Hindlimb muscle (tissue), 1 donor: ENCODE measurements at places on chromosomes 5 and 9.

- no peak for DNase-seq
Observed at GRCh38 chr5:169006842-169007790, 293.8 kb downstream of the SLIT3 start.

DNA sequence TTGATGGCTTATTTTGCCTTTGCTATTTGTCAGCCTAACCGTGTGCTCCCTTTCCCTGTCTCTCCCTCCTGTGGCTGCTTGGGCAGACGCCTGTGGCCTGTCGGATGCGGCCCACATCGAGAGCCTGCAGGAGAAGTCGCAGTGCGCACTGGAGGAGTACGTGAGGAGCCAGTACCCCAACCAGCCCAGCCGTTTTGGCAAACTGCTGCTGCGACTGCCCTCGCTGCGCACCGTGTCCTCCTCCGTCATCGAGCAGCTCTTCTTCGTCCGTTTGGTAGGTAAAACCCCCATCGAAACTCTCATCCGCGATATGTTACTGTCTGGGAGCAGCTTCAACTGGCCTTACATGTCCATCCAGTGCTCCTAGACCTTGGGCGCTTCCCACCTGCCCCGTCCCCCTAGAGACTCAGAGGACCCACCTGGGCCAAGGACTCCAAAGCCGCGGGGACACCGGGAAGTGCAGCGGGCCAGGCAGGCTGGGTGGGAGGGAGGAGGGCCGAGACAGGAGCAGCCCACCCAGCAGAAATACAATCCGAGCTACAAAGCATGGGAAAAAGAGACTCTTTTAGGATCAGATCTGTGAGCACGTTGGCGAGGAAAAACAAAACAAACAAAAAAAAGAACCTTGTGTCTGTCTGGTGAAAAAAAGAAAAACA lies 10.6 kb downstream of the NR2F1 start:
- no peak for DNase-seq

- no peak for DNase-seq
Observed at GRCh38 chr9:7192266-7192665, 434.5 kb downstream of the KDM4C start.

- no peak for DNase-seq
Observed at GRCh38 chr5:137491121-137491520, 8.0 kb downstream of the SPOCK1 start.

DNA sequence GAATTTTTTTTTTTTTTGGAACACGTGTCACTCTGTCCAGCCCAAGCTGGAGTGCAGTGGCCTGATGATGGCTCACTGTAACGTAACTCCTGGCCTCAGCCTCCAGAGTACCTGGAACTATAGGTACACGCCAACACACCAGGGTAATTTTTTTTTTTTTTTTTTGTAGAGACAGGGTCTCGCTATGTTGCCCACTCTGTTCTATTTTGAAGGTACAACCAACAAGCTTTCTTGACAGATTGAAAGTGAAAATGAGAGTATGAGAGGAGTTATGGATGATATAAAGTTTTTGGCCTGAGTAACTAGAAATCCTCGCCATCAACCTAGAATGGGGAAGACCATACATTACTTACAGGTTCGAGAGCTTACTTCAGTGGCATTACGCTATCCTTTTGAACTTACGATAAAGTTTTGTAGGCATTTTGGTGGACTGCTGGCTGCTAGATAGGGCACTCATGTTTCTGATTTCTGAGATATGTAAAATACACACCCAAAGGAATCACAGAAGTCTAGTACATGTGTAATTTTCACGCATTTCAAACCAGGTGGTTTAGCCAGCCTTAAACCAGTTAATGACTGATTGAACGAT lies 806 bp upstream of the CDC42SE2 start:
- peak; percentile 14 for DNase-seq

DNA sequence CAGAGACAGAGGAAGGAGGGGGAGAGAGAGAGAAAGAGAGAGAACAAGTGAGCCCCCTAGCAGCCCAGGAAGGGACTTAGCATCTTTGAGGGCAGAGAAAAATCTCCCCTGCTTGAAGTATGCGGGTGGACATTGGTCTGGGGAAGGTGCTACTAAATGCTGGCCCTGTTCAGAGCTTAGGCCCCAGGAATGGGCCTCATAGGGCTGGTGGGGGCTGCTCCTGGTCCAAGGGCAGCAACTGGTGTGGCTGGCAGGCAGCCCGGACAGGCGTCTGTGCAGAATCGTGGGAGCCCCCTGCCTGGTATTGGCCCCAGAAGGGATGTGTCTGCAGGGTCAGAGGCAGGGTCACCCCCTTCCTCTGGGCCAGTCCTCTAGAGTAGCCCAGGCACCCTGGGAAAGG lies 47.8 kb upstream of the SUSD3 start:
- no peak for DNase-seq

GRCh38 chr5:39015743-39016586 lies 58.2 kb downstream of the RICTOR start:
- DNase-seq, result peak; percentile 40

GRCh38 chr9:115126404-115126803 lies 8.4 kb upstream of the TNC start:
- DNase-seq, result no peak

GRCh38 chr9:20042128-20042711 lies 253.4 kb upstream of the SLC24A2 start:
- DNase-seq, result no peak

GRCh38 chr9:77841739-77842386 lies 189.7 kb downstream of the GNAQ start:
- DNase-seq, result no peak

GRCh38 chr9:91067306-91067860 lies 265.8 kb downstream of the SYK start:
- no peak for DNase-seq

- DNase-seq, result no peak
Observed at GRCh38 chr9:18296702-18297055, 177.3 kb upstream of the ADAMTSL1 start.

DNA sequence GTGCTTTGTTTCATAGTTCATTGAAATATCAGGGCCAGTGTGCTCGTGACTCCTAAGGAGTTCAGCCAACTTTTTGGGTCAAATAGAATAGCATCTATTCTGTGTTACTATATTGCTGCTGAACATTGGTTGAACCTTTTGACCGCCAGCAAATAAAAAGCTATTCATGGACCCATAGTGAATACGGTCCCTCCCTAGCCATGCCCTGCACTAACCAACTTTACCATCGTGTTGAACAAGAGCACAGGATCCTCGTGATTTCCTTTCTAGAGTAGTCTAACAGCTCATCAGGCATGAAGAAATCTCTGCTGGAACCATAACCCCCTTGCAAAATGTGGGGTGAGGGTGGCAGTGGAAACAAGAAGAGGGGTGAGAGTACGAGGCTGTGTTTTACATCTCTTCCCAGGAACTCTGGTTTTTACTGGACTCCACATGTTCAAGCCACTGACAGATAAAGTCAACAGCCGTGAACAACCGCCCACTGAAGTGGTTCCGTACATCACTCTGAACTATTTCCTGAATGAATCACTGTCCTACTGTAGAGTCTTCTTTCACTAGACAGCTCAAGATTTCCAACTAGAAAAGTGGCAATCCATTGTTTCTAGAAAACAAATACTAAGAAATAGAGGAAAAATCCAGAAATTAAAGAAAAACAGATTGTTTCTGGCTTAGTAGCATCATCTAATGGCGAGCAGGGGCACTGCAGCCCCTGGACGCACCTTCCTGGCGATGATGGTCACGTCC lies 70.1 kb upstream of the SPATA31E1 start:
- peak; percentile 17 for DNase-seq

DNA sequence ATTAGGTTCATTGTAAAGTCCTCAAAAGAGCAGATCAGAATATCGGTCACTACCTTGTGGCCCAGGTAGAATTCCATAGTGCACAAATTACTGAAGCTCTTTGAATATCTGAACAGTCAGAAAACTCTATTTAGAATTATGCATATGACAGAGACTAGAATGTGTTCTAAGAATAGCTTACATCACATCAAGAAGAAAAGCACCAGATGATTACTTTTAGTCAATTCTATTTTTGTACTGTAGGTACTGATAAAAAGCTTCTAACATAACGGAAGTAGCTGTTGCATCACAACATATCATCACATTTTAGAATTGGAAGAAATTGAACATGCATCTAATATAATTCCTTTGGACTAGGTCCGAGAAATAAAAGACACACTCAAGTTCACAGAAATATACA lies 946.6 kb upstream of the ARRDC3 start:
- DNase-seq, result no peak

DNA sequence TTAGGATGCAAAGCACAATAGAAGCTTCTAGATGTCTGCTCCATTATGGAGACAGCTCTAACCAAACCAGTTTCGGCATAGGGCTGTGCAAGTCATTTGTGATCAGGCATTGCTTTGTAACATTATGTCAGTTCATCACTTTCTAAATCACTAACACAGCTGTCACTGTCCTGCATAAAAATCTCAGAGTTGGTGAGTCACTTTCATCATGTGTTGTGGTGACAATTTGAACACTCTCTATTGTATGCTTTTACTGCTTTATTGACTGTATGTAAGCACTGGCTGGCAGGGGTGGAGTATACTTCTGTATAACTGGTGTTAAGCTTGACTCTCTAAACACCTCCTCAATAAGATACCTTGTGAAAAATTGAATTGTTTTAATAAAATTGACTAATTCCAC lies 77.9 kb downstream of the SLCO4C1 start:
- no peak for DNase-seq

- no peak for DNase-seq
Observed at GRCh38 chr5:133744960-133745308, 132.6 kb upstream of the FSTL4 start.

GRCh38 chr5:106093134-106093533 lies 1577.6 kb downstream of the EFNA5 start:
- no peak for DNase-seq

DNA sequence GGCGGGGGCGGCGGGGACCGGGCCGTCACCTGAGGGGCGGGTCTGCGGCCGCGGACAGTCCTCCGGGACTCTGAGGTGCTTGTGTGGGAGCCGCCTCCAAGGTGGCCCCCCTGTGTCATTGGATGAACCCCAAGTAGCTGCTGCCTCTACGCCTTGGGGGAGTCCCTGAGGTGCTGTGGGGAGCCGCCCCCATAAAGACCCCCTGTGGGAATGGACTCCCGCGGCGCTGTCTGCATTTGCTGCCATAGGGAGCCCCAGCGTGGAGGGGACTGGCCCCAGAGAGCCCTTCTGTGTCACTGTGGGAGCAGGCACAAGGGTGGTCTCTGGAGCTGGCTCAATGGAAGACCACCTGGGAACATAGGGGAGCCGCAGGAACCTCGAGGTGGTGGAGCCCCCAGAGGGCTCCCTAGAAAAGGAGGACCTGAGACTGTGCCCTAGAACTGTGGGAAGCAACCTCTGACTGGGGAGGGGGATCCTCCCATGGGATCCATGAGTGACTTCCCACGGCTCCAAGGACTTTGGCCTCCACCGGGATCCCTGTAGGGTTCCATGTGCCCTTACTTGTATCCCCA lies 412 bp downstream of the PHF24 start:
- DNase-seq, result no peak

- no peak for DNase-seq
Observed at GRCh38 chr9:84677080-84677479, 7.6 kb downstream of the NTRK2 start.

DNA sequence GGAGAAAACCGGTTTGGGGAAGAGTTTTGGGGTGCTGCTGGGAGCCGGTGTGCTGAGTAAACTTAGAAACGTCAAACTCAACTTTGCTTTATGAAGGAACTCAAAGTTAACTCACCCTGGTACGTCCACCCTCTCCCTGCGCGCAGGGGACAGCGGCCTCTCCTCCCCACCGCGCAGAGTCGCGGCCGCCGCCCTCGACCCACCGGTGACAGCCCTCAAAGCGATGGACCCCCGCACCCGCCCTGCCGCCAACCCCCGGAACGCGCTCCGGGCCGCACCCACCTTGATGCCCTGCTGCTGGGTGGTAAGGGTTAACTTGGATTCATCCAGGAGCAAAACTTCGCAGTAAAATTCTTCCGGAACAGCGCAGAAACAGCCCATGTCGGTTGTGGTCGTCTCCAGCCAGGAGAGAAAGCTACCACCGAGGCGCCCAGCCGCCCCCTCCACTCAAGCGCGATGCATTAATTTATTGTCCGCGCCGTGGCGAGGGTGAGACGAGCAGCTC lies 366 bp downstream of the EPB41L4A start:
- peak; percentile 5 for DNase-seq

GRCh38 chr5:151541571-151541970 lies 49.6 kb downstream of the FAT2 start:
- DNase-seq, result no peak

DNA sequence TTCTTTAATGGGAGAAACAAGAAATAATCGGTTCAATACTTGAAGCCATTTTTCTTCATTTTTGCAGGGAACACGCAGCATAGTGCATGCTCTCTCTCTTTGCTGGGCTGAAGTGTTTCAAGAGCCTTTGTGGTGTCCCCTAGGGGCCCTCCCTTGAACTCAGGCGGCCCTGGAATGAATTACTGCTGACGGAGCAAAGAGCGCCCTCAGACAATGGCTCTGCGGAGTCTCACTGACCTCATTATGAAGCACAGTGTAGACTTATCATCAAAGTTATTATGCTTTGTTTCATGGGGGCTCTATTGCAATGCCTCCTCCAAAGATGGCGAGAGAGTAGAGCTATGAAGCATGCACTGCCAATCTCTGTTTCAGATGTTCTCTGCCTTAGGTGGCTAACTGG lies 64.8 kb upstream of the ADCY2 start:
- DNase-seq, result no peak

DNA sequence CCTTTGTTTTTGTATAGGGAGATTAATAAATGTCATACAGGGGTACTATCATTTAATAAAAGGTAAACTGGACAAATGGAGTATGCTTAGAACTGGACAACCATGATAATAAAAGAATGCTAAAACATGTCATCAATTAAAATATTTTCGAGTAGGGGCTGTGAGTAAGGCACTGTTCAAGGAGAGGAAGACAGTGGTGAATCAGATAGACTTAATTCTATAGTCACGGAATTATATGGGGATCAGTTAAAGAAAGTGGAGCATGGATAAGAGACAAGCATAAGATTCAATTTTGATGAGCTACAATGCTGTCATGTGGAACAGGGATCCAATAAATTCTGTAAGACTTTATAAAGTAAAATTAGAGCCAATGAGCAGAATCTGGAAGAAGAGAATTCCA lies 104.5 kb downstream of the HMHB1 start:
- no peak for DNase-seq

GRCh38 chr5:78809444-78809843 lies 160.9 kb upstream of the LHFPL2 start:
- DNase-seq, result no peak

DNA sequence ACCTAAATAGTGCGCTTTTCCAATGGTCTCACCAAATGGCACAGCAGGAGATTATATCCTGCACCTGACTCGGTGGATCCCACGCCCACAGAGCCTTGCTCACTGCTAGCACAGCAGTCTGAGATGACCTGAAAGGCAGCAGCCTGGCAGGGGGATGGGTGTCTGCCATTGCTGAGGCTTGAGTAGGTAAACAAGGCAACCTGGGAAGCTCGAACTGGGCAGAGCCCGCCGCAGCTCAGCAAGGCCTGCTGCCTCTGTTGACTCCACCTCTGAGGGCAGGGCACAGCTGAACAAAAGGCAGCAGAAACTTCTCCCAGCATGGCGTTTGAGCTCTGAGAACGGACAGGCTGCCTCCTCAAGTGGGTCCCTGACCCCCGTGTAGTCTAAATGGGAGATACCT lies 18.1 kb upstream of the ABLIM3 start:
- no peak for DNase-seq

- DNase-seq, result peak; percentile 15
Observed at GRCh38 chr9:9214066-9214465, 1398.7 kb downstream of the PTPRD start.
